Omental fat pad (tissue), 4 donors: ENCODE measurements at places on chromosomes 7 and 10. TPM values are rescaled to one million over a fixed set of nuclear protein-coding genes. Genes with fewer than 3 reads are reported as not detected.

HABP2 gene
- not detected for total RNA-seq

PROSER2 gene
- 5.5 TPM for total RNA-seq

SLC13A1 gene
- total RNA-seq, result not detected

APBB1IP gene
- 18.2 TPM for total RNA-seq

SAMD9 gene
- 8.0 TPM for total RNA-seq

RPS24 gene
- 2,373 TPM for total RNA-seq

IFIT1B gene
- total RNA-seq, result not detected

RSPH10B gene
- not detected for total RNA-seq

- no peak for DNase-seq
Measured at GRCh38 chr10:77962350-77963146, 36.0 kb upstream of the DLG5 start.

DNA sequence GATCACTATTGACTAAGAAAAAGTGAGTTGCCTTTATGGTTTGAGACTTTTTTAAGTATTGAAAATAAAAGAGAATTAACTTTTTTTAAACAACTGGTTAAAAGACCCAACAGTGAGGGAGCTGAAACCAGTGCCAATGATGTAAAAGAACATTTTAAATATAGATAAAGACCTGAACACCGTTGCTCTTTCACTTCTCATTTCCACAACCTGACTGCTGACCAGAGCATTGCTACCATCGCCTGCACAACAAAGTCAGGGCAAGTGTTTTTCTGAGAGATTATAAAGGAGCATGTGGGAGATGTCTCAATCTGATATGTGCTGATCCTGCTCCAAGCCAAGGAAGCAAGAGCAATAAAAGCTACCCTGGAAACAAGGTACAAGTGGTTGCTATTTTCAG is 34.7 kb downstream of the IMMP2L start:
- DNase-seq, result no peak

- no peak for DNase-seq
Measured at GRCh38 chr7:14394786-14395185, 405.3 kb upstream of the ETV1 start.

DNA sequence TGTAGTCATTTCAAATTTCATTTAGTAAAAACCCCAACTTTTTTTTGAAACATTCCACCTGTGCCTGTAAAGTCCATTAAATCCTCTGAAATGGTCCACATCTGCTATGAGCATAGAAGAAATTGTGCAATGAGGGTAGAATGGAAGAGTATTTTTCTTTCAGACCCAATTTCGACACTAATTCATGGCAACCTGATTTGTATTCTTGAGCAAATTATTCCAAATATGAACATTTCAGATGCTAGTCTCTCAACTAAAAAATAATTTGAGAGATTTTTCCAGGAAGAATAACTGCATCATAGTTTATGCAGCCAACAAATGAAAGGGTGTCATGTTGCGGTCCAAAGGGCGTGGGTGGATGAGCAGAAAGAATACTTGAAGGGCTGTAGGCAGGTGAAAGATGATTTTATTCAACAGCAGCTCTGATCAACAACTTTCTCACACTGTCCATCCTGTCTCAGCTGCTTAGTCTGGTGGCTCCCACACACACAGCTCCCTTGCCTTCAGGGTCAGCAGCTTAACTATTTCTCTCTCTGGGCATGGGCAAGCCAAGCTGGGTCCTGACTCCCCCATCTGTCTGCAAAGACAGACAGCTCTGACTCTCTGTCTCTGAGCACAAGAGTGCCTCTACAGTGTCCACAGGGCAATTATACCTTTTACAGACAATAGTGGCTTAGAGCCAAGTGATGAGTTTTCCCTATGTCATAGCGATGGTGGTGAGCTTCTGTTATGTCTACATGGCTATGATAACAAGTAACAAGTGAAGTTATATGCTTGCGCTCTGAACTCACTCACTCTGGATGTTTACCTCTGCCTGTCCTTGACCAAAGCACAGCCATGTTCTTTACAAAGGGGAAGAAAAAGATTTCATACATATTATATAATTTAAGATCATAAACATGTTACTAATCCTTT is 11.5 kb downstream of the STEAP2 start:
- peak; percentile 54 for DNase-seq

DNA sequence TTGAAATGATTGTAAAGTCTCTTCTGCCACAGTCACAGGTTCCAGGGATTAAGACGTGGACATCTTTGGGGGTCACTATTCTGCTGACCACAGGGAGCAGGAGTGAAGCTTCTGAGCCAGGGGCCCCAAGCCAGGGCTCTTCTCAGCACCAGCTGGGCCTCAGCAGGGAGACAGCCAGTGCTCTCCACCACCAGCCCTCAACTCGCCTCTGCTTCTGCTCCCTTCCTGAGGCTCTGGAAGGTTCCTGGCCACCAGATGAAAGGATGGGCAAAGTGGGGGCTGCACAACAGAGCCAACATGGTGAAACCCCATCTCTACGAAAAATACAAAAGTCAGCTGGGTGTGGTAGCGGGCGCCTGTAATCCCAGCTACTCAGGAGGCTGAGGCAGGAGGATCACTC is 11.2 kb upstream of the CRYGN start:
- no peak for DNase-seq

DNA sequence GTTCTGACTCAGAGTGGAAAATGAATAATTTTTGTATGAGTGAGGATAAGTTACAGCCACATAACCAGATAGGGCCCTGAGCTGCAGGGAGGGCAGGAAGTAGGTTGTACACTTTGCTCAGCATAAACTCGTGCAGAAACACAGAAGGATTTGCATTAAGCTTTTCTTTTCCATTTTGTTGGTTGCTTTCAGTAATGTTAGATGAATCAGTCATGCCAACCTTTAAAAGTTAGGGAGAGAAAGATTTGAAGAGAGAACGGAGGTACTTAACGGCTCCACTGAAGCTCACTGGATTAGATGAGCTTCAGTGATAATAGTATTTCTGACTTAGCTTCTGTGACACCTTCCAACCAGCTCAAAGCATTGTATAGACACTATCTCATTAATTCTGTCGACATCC is 348.1 kb downstream of the GATA3 start:
- no peak for DNase-seq

DNA sequence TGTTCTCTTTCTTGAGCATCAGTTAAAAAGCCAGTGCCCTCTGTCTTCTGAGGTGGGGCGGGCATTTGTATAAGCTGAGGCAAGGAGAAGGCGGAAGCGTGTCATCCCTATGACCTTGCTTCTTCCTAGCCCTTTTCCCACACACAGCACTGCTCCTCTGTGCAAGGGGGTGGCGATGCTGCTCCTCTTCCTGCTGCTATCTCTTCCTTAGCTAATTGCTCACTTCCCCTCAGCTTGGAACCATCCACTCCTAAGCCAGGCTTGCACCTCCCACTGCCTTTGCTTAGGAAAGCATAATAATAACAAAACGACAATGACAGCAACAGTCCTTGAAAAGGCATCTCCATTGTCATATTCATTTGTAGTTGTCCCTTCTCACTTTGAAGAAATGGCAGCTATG is 366.9 kb downstream of the PHTF2 start:
- no peak for DNase-seq

DNA sequence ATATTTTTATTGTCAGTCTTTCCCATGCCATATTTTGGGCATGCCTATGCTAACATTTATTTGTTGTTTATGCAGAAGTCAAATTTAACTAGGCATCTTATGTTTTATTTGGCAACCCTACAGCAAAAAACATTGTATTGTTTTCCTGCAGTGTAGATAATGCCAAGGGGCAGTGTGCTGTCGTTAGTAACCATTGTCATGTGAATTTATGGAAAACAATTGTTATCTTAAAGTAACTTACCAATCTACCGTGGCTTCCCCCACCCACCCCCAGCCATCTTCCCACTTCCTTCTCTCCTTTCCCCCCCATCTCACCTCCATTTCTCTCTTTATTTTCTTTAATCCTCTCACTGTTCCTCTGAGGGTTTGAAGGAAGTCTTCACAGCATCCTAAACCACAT is 370.5 kb downstream of the ACTR3B start:
- DNase-seq, result no peak

GRCh38 chr7:16826060-16826459 is 21.3 kb upstream of the AGR2 start:
- no peak for DNase-seq

DNA sequence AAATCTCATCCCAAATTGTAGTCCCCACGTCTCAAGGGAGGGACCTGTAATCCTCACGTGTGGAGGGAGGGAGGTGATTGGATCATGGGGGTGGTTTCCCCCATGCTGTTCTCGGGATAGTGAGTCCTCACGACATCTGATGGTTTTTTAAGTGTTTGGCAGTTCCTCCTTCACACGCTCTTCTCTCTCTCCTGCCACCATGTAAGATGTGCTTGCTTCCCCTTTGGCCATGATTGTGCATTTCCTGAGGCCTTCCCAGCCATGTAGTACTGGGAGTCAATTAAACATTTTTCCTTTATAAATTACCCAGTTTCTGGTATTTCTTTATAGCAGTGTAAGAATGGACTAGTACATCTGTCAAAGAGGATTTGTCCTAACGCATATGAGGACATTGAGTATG is 59.5 kb downstream of the RGS10 start:
- no peak for DNase-seq

DNA sequence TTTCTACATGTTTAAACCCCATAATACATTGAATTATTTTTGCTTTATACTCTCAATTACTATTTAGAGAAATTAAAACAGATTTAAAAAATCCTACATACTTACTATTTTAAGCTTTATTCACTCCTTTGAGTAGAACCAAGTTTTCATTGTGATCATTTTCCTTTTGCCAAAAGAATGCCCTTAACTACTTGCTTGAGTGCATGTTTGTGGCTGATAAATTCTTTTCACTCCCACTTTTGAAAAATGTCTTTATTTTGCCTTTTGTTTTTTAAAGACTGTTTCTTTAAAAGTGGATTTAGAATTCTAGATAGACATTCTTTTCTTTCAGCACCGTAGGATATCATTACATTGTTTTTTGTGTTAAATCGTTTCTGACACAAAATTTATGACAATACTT is 22.3 kb upstream of the AGR3 start:
- no peak for DNase-seq

DNA sequence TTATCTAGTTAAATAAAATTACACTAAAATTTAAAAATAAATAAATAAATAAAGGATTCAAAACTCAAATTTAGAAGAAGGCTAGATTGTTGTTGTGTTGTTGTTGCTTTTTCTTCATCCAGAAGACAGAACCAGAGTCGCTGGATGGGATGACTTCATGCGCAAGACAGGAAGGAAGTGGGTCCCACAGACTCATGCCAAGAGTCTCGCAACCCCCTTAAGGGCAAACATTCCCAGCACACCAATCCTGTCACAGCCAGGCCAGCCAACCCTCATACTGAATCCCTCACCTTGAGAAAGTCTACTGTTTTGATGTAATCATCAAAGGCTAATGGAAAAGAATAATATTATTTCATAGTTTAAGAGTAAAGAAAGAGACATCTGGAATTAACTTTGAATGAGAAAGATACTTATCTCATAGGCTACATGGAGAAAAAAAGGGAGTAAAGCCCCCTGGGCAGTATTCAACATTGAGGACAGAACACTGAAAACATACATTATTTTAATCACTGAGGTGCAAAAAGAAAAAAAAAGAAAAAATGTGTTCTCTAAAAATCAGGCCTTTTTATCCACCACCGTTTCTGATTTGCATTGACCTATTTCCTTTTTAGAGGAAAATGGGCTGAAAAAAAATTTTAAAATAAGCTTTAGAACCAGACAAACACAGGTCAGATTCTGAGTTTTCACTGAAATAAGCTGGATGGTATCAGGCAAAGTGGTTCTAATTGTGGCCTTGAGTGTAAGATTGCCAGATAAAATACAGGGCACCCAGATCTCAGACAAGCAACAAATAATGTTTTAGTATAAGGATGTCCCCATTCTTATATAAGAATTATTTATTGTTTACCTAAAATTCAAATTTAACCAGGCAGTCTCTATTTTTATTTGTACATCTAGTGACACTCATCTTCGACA is 826.5 kb downstream of the TNS3 start:
- DNase-seq, result no peak

- no peak for DNase-seq
Measured at GRCh38 chr10:11927746-11928145, 104.6 kb downstream of the PROSER2 start.
